DMS 273 treated with DMSO at 0.1 percent for 48 hours (cell line): ENCODE measurements at places on chromosomes 3 and 15.

DNA sequence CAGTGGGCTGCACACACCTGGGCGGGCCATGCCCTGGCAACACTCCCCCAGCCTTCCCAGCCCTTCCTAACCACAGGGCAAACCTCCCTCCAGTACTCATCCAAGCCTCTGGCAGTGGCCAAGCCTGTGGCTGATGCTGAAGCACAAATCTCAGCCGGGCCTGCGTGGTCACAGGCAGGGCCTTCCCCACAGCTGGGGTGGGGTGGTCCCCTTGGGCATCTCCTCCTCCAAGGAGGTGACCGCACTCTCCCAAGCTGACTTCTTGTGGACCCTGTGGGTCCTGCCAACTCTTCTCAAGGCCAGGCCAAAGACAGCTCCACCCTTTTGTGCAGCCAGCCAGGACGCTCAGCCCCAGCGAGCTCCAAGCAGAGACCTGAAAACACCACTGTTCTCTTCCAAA, 21.4 kb downstream of the GRAMD2A start:
- no peak for DNase-seq

DNA sequence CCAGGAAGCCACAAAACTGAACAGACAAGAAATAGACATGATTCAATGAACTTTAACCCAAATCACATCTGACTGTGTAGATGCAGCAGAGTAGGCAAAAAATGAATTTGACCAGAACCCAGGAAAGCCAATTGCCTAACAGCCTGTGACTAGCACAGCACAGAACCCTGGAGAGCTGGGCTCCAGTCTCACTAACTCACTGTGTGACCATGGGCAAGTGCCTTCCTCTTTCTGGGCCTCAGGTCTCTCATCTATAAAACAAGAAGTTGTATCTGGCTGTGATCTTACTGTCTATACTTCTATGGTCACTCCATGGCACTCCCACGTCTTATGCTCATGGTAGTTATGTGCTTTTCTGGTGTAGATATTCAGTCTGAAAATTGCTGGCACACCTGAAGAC, 48.1 kb upstream of the USP3 start:
- no peak for DNase-seq

- no peak for DNase-seq
Observed at GRCh38 chr3:107738486-107739183, 215.9 kb downstream of the BBX start.

- no peak for DNase-seq
Observed at GRCh38 chr3:103184772-103185171, 750.0 kb downstream of the ZPLD1 start.

- no peak for DNase-seq
Observed at GRCh38 chr3:45381168-45381852, 7.1 kb upstream of the LARS2 start.

- DNase-seq: no peak
Observed at GRCh38 chr15:74129586-74130154, 716 bp upstream of the ISLR2 start.

DNA sequence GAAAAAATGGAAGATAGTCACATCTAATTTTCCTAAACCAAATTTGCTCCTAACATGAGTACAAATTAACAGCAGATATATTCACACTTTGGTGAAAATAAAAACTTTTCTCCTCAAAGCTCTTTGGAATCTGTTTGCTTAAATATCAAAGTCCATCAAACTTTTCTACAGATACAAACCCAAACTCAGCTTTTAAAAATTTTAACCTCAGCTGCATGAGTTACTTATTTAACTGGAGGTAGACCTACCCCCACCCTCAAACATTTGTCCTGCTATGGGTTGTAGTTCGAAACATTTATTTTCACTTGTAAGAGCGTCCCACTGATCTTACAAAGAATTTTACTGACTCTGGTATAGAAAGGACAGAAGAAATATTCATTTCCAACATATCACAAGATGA, 8.9 kb upstream of the XYLB start:
- DNase-seq: no peak

GRCh38 chr3:65742914-65743313, 295.8 kb downstream of the MAGI1 start:
- no peak for DNase-seq

DNA sequence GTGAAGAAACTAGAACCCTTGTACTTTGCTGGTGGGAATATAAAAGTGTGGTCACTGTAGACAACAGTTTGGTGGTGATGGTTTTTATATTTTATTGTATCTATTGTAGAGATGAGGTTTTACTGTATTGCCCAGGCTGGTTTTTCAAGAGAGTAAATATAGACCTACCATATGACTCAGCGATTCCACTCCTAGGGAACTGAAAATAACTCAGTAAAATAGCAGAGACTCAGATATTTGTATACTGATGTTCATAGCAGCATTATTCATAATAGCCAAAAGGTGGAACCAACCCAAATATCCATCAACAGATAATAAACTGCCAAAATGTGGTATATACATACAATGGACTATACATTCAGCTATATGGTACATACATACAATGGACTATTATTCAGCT, 68.8 kb upstream of the IL12A start:
- no peak for DNase-seq

DNA sequence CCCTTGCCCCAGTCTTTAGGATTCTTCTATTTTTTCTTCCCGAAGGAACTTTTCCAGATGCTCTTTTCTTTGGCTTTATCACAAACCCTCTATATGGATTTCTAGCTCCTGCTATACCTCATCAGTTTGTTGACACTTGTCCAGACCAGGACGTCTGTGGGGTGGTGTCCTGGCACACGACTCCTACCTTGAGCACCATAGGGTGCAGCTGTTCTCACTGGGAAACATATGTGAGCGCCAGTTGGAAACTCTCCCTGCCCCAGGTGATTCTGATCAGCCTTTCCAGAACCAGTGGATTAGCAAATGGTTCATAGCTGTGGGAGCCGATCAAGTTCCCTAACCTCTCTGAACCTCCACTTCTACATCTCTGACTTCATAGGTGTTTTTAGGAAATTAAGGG, 40.6 kb upstream of the USP3 start:
- no peak for DNase-seq

DNA sequence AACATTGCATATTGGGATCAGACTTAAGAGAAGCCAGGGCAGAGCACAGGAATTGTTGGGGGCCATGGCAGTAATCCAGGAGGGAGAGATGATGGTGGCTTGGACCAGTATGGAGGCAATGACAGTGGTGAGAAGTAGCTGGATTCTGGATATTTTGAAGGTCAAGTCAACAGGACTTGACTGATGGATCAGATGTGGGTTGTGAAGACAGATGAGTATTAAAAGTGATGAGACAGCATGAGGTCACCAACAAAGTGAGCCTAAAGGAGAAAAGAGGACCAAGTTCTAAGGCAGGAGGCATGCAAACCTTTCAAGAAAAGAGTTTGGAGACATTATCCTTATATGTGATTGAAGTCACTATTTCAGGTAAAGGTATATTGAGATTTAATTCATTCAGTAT, 56.6 kb upstream of the TIPARP start:
- no peak for DNase-seq

DNA sequence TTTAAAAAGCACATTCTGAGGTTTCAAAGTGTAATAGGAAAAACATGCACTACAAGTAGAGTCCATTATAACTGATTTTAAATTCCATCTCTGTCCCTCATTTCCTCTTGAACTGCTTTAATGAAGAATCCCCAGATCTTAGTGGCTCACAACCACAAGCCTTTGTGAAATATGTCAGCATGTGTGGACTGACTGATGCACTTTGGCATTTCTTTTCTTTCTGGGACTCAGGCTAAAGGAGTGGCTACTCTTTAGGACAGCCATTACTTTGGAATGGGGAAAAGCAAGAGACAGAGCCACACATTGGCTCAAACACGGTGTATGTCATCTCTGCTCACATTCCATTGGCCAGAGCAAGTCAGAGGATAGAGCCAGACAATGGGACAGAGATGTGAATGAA, 139.6 kb downstream of the GRM7 start:
- DNase-seq: no peak

DNA sequence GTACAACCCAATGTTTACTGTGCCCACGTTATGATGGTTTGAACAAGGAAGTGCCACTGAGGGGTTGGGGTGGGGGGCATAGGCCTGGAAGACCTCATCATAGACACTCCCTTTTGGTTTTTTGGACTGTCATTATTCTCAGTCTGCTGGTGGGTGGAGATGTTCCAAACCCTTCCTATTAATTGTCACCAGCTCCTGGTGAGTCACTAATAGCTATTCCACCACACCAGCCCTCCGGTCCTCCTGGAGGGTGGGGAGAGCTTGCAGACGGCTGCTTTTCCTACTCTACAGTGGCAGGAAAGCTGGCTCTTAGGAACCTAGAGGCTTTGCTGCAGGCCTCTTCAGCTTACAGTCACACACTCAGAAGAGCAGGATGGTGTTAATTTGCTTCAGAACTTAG, 9.0 kb upstream of the COPG1 start:
- DNase-seq: no peak

DNA sequence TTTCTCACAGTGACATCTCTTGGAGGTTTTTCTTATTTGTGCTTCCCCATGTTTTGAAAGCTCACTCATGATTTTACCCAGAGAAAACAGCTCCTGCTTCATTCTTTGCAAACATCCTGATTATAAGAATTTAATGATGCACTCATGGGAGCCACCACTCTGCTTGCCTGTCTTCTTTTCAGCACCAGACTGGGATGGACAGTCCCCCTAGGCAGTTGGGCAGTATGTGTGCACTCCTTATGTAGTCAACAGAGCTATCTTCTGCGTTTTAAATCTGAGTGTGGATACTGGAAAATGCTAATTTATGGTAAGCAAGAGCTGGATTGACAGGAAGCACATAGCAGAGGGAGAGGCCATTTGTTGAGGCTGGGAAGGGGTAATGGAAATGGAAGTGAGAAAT, 276.1 kb downstream of the AGBL1 start:
- DNase-seq: no peak

DNA sequence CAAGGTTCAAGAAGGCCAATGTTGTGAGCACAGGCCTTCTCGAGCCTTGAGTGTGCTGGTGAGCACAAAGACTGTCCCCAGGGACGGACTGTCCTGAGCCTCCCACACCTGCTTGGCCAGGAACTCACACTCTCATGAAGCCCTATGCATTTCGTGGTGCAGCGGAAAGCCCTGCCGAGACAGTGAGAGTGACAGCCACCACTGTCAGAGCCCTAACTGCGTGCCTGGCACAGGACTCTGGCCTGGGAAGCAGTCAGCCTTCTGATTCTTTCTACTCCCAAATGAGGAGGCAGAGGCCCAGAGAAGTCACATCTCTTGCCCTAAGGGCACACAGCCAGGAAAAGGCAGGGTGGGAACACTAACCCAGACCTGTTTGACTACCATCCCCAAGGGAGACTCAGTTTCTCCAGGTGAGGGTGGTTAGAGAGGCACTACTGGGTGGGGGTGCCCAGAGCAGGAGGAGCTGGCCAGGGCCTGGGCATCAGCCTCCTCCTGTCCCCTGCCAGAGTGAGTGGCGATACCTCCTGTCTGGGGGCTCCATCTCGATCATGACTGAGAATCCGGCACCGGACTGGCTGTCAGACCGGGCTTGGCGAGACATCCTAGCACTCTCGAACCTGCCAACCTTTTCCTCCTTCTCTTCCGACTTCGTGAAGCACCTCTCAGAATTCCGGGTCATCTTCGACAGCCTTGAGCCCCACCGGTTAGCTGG, 50.8 kb downstream of the SEMA3G start:
- no peak for DNase-seq

DNA sequence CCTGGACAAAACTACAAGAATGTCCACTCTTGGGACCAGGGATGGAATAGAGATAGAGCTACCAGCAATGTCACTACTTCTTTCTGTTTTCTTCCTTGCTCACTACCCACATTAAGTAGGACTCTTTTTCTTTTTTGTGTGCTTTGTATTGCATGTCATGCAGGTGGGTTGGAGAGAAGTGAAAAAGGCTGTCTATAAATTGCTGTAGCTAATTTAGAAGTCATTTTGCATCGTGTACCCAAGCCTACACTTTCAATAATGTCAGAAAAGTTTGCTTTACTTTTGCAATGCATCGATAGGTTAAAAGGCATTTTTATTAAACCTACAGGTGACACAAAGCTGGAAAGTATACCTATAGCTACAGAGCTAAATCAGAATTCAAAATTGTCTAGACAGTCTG, 58.9 kb downstream of the GTF2E1 start:
- no peak for DNase-seq

DNA sequence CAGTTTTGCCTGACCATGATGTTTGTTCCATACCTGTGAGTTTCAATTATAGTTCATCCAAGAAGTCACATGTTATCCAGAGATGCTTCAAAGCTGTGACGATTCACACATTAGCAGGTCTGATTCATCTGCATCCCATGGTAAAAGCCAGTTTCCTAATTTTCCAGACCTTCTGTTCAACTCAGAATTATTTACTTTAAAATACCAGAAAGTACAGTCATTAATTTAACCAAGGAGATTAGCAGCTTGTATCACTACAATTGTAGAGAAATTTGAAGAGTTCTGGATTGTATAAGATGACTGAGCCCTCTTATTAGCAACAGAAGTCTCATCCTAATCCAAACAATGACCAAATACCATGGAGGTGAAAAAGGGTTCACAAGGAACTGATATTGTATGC, 76.1 kb upstream of the THBS1 start:
- DNase-seq: no peak

DNA sequence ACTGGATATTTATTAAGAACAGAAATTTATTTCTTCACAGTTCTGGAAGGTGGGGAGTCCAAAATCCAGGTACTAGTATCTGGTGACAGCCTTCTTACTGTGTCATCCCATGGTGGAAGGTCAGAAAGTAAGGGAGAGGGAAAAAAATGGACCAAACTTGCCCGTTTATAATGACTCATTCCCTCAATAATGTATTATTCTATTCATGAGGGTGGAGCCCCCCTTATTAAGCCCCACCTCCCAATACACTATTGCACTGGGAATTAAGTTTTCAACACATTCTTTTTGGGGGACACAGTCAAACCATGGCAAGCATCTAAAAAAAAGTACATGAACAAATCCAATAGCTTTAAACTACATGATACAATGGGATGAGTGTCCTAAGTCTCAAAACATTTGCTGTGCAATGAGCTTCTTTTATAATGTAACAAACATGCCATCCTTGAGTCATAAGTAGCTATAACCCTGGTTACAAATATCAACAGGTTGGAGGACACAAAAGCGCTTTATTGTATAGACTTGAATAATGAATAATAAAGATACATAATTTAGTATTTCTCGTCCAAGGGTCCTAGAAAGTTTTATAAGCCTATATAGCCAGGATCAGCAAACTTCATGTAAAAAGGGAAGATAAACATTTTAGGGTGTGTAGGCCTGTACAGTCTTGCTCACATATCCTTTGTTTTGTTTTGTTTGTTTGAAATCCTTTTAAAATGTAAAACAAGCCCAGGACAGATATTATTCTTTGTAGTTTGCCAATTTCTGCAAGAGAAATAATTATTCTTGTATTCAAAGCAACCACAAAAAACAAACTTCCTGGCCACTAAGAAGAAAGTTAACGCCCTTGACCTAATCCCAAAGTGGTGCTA, 160.6 kb upstream of the RAP2B start:
- DNase-seq: no peak

DNA sequence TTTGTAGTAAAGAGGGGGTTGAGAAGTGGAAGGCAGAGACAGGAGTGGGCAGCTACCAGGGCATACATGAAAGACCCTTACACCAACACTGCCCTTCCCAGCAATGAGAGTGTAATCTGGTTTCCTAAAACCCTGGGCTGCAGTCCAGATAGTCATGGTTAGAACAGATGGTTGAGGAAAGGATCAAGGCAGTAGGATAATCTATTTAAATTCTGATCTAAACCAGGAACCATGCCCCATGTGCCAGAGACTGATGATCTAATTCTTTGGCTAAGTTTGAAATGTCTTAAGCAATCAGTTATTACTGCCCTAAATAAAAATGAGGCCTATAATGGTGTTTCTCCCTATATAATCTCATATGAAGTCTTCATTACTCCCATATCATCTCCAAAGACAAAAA, 59.6 kb downstream of the PRTG start:
- DNase-seq: peak; percentile 71
